ENCODE measurements at places on chromosomes 7 and 10.

DNA sequence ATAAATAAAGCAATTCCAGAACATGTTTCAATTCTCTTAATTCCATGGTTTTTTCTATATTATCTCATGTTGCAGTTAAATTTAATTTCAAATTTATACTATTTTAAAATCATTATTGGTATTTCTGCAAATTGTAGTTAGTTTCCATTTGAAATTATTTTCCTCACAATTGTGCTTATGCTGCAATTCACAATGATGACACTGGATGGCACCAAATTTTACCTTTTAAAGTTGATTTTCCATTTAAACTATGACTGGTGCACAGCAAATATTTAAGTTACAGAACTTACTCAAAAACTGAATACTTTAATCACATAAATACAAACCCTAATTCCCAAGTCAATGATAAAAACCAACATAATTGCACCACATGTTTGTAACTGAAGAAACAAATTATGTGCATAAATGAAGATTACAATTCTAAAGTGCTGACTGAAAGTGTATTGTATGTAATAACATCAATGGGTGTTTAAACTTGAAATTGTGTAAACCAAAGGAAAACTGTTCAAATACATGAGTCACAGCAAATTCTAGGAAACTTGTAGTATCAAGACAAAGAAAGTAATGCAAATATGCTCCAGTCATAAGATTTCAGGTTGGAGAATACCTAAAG, 75.3 kb upstream of the AASS start:
- DNase-seq, result peak; percentile 22

DNA sequence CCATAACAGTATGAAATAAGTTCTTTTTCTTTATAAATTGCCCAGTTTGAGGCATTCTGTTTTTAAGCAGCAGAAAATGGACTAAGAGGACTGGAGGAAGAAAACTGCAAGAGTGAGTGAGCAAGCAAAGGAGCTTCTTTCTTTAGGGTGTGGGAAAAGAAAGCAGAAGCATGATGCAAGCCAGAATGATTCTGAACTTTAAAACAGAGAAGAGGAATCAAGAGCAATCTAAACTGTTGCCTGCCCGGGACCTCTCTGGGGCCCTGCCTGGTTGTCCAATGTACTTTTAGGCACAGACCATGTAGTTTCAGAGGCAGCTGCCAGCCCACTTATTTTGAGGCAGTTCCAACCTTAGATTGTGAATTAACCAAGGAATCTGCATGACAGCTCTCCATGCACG, 186.3 kb downstream of the PLPP4 start:
- no peak for DNase-seq

- no peak for DNase-seq
Observed at GRCh38 chr7:35820858-35821257, 20.0 kb downstream of the SEPTIN7 start.

DNA sequence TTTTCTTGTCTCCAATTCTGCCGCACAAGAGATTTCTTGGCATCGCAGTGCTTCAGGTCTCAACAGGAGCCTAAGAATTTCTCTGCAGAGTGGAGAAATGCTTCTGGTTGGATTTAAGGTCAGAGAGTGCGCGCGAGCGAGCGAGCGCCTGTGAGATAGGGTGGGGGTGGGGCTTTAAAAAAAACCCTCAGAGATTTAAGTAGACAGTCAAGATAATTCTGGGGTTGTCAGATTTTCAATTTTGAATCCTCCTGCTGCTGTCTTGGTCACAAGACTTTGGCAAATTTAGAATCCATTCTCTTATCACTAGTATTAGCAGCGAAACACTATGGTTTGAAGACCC, 49.7 kb downstream of the CPEB3 start:
- peak; percentile 69 for DNase-seq

- peak; percentile 59 for DNase-seq
Observed at GRCh38 chr7:73738220-73738611, 386 bp downstream of the ABHD11 start.

DNA sequence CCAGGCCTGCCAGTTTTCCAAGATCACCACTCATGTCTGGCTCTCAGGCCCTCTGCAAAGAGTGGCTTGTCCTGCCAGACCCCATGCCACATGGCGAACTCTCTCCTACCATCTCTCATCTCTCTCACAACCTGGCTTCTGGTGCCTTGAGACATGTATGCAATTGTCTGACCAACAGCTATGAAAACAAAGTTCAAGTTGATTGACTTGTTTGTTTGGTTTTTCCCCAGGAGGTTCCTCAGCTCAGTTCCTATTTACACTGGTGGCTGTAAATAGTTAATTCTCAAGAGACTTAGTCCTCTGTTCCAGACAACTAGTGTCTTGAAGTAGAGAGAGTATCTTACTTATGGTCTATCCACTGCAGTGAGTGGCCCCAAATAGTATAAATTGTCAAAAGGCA, 131.8 kb downstream of the SNX10 start:
- DNase-seq, result no peak

- no peak for DNase-seq
Observed at GRCh38 chr7:6269527-6269926, 2.9 kb downstream of the CYTH3 start.

DNA sequence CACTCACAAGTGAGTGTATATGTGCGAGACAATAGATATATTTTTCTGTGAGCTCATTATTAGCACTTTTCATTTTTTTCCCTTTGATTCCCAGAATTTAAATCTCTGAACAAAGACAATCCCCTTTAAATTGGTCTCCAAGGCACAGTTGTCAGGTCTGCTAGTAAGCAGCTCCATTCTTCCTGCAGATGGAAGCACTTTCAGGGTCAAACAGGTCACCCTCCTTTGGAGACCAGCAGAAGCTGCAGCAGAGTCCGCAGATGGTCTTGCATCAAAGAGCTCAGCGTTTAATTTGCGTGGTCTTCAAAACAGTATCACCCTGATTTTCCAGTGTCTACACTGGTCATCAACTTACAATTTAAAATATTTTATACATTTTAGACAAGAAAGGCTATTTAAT, 543.8 kb downstream of the ARL4A start:
- DNase-seq, result no peak

GRCh38 chr10:48782386-48782785, 97.7 kb downstream of the WDFY4 start:
- no peak for DNase-seq

DNA sequence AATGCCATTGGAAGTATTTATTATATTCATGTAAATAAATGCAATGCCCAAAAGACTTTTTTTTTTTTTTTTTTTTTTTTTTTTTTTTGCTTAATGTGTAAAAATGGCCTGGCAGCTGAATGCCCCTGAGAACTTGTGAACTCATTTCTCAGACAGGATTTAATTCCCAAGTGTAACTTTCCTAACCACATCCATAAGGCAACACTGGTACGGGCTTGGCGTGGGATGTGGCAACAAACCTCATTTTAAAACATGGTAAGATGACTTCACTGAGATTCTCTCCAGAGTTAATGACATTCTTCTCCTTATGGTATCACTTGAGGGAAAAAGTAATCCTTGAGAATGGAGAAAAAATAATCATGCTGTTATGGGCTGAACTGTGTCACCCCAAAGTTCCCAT, 150.4 kb downstream of the DGKI start:
- DNase-seq, result no peak

GRCh38 chr7:80312139-80312661, 177.6 kb downstream of the GNAI1 start:
- no peak for DNase-seq

DNA sequence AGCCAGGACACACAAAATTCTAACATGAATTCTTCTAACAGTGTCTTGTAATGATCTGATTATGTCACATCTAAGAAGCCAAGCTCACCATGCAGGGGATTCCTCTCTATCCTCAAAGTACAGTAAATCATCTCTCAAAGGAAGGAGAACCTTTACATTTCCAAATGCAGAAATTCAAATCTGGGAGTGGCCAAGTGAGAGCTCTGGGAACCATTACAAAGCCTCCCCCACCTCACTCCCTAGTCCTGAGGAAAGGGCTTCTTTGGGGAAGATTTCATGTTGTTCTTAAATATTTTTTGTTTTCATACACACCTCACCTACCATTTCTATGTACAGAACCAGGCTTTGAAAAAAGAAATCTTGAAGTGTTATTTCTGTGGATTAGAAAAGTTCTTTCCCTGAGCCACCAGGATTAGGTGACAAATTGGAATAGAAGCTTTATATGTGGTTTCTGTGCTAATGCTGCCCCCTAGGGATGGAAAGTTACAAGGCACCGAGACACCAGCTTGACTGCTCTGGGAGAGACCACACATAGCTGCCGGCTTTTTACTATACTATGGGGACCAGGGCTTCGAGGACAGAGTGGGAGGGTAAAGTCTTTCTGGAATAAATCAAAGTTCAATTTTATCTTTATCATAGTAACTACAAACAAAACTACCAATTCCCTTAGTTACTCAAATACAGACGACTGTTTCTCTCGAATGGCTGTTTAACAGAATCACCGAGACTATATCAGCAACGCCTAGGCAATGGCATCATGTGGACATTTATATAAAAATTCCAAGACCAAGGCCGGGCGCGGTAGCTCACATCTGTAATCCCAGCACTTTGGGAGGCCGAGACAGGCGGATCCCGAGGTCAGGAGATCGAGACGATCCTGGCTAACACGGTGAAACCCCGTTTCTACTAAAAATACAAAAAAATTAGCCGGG, 116.1 kb downstream of the RNF216 start:
- peak; percentile 90 for DNase-seq

DNA sequence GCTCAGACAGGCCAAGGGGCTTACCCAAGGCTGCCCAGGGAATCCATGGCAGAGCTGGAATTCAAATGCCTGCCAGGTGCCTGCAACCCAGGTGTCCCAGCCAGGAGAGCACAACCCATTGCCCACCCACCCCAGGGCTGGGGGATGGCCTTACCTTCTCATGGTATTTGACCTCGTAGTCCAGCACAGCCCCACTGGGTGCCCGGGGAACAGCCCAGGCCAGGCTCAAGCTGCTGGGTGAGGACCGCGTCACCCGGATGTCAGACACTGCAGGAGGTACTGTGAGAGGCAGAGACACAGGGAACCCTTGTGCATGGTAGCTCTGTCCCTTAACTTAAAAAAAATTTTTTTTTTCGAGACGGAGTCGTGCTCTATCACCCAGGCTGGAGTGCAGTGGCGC, 9.0 kb downstream of the EPHB4 start:
- no peak for DNase-seq

DNA sequence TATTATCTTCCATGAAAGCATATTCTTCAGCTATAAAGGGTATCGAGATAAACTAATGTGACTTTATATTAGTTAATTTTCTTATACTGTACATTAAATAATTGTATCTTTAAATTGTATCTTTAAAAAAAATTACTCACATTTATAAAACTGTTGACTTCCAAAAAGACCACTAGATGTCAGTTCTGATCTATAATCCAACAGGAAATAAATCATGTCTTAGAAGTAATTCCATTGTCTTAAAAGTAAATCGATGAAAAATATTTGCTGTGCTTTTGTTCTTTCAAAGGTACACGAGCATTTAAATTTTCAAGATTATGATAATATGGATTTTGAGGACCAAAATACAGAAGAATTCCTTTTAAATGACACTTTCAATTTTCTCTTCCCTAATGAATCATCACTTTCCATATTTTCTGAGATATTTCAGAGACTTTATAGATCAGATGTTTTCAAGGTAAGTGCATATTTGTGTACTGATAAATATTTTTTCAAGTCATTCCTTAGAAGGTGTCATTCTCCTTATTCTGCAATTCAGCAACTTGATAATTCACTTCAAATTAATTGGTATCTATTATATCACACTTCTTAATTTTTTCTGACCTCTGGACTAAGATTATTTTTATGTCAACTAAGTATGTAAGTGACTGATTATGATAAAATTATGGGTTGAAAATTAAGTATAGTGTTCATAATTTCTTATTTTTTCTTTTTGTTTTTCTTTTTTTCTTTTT, 138.5 kb downstream of the CPED1 start:
- no peak for DNase-seq
